Jurkat, Clone E6-1 (cell line): ENCODE measurements at places on chromosomes 6 and 20.
A peak's percentile ranks its signal among the peaks of the same experiment; 100 is the strongest.

DNA sequence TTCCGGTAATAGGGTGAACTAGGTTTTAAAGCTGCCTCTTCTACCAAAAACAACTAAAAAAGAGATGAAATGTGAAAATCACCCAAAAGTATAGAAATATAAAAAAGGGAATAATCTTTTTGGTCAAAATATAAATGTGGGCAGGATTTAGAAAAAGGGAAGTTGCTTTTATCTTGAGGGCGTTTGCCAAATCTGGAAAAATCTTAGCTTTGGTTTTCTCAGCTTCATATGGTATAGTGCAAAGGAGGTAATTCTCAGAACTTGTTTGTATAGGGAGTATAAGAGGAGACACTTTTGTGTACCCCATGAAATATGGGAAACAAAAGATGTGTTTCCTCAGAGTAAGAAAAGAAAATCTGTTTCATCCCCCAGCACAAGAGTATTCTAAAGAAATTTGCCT, 54.2 kb upstream of the TRIM26 start:
- DNase-seq = no peak

- no peak for DNase-seq
These were observed 43.0 kb upstream of the GPR31 start for GRCh38 chr6:167200806-167201205.

GRCh38 chr6:71028877-71029252, 72.0 kb upstream of the B3GAT2 start:
- DNase-seq = no peak

DNA sequence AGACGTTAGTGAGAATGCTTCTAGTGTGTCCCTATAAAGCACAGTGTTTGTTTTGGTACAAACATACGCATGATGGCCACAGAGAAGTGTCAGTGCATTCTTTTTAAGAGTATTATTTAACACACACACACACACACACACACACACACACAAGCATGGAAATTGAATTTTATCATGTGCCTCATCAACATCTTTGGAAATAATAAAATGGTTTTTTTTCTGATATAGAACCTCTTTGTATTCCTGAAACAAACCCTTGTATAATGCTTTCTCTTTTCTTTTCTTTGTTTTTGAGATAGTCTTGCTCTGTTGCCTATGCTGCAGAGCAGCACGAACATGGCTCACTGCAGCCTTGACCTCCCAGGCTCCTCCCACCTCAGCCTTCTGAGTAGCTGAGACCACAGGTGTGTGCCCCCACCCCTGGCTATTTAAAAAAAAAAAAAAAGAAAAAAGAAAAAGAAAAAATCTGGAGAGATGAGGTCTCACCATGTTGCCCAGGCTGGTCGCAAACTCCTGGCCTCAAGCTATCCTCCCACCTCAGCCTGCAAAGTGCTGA, 116.2 kb upstream of the SYNDIG1 start:
- no peak for DNase-seq

GRCh38 chr6:50305660-50306059, 255.9 kb upstream of the DEFB112 start:
- no peak for DNase-seq

GRCh38 chr20:16801919-16802651, 53.9 kb downstream of the OTOR start:
- peak; percentile 59 for DNase-seq

DNA sequence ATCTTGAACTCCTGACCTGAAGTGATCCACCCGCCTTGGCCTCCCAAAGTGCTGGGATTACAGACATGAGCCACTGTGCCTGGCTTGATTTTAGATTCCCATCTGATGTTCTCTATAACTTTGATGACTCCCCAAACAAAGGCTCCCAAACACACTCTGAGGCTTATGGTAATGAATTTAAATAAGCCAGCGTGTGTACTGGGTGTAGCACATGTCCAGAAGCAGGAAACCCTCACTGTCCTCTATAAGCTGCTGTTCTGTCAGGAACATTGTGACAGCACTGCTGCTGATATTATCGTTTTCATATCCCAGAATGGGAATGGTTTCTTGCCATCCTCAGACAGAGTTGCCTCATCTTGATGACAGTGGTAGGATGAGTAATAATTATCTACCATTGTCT, 54.1 kb upstream of the SALL4 start:
- no peak for DNase-seq

GRCh38 chr20:7137395-7138151, 370.1 kb downstream of the BMP2 start:
- no peak for DNase-seq

DNA sequence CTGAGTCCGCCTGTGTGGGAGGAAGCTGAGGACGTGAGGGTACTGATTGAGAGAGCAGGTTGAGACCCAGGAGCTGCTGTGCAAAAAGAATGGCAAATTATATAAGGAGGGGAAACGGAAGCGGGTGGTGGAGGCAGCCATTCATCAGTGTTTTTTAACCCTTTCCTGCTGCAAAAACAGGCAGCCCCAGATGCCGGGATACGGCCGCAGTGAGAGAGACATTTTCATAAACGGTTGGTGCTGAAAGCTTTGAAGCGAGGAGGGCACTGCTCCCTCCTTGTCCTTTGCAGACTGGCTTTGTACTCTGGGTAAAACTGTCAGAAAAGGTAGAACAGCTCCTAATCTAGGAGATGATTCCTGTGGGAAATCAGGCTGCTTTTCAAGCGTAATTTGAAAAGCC, 56.4 kb downstream of the TTI1 start:
- DNase-seq = peak; percentile 56

DNA sequence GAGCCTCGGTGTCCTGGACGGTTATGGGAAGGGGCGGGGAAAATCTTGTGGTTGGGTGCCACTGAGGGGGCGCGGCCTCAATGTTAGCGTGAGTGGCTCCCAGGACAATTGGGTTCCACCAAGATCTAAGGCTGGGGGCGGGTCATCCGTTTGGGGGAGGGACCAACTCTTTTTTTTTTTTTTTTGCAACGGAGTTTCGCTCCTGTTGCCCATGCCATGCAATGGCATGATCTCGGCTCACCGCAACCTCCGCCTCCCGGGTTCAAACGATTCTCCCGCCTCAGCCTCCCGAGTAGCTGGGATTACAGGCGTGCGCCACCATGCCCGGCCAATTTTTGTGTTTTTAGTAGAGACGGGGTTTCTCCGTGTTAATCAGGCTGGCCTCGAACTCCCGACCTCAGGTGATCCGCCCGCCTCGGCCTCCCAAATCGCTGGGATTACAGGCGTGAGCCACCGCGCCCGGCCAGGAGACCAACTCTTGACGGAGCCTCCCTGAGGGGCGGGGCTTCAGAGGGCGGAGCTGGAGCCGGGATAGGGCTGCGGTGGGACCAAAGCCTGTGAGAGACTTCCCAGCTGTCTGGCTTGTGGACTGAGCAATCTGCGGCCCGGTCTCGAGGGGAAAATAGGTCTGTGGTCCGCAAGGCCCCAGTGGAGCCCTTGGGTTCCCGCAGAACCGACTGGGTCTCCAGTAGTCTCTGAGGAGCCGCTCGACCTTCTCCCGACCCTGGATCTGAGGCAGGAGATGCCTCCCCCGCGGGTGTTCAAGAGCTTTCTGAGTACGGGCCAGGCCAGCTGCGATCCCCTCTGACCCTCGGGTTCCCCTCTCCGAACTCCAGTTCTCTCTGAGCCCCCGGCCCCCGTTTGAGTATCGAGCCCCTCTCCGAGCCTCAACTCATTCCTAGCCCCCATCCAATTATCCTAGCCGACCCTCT, 1.1 kb downstream of the SPAG4 start:
- DNase-seq = peak; percentile 99

DNA sequence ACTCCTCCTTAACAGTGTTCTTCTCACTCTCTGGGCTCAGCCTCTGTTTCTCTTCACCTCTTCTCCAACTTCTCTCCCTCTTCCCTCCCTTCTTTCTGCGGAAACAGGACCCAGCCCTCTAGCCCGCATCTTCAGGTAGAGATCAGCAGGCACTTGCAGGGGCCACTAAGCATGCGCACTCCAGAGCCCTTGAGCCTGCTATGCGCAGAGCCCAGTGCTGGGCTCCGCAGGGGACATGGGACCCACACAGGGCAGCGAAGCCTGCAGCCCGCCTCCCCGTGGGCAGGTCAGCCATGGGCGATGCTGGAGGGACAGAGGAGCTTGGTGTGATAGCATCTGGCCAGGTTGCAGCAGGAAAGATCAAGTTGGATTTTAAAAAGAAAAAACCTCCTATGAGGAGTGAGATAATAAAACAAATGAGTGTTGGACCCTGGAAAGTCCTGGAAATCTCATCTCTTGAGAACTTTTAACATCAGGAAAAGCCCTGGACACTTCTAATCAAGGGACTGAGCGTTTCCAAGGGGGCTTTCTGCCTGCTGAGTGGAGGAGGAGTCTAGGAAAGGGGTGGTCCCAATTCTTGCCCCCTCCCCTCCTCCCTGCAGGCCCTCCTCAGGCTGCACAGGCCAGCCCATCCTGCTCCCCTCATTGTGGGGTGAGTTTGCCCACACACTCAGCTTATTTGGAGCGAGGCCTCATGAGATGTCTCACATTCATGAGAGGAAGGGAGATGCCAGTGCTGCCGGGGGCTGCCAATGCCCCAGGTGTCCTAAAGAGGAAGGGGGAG, 71.9 kb downstream of the MDGA1 start:
- no peak for DNase-seq

DNA sequence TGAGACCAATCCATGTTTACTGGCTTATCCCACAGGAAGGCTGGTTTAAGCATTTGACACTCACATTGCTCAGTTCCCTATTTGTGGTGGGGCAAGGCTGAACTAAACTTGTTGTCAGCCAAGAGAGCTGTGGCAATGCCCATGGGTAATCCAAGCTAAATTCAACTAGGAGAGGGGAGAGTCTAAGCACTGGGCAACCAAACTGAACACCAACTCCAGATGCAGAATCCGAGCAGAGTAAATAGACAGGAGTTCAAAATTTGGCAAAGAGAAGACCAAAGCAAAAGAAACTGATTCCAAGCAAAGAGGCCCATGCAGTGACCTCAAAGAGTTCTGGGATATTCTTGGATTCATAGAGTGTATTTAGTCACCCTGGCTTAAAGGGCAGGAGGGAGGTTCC, 106.5 kb upstream of the NT5E start:
- no peak for DNase-seq

DNA sequence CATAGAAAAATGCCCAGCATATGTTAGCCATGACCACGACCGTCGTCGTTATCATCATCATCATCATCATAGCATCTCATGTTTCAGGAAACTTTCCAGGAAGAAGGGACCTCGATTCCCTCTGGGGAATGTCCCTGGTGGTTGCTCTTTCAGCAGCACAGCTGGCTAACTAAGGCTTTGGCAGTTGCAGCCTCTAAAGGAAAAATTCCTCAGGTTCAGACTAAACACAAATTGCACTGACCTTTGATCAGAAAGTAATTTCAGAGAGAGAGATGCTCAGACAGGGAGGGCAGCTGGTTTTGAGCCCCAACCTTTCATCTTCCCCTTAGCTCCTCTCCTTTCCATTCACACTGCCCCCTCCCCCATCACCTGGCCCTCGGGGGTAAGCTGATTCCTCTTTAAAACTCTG, 5.6 kb upstream of the CFB start:
- no peak for DNase-seq

DNA sequence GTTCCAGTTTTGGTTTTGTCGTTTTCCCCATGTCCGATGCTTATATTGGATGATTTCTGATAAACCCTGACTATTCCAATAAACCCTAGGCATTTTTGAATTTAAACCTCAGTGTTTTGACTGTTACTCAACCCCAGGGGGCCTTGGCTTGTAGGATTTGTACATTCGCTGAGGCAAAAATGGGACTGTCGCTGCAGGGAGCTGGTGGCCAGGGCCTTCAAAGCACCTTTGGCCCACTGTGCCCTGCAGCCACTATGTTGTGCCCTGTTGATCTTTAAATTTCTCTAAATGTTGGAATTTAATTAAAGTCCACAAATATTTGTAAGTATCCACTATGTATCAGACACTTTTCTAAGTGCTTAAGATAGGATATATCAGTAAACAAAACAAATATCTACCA, 9.5 kb upstream of the NOL7 start:
- DNase-seq = no peak
